Stimulated activated CD4-positive, alpha-beta T cell treated with anti-CD3 and anti-CD28 coated beads, Interleukin-1b, Interleukin-23, amount 100 ng/mL, for 24 hours (primary cell): ENCODE measurements at places on chromosomes 13 and 19.

DNA sequence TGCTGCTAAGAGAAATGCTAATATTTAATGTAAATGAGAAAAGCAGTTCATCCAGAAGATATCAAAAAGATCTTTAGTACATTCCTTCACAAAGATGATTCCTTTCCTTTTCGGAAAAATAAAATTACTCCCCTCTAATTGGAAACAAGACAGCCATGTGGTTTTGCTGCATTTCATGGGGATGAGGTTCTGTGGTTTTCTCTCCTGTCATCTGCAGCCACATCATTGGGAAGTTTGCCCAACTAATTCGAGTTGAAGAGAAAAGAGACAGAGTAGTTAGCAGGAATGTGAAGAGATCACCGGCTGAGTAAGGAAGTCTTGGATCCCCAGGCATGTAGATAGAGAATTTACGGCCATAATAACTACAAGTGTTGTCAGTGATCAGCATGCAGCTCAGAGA is 122.1 kb downstream of the CYSLTR2 start:
- no peak for DNase-seq

- DNase-seq: no peak
Measured at GRCh38 chr13:25232937-25233515, 54.3 kb downstream of the MTMR6 start.

DNA sequence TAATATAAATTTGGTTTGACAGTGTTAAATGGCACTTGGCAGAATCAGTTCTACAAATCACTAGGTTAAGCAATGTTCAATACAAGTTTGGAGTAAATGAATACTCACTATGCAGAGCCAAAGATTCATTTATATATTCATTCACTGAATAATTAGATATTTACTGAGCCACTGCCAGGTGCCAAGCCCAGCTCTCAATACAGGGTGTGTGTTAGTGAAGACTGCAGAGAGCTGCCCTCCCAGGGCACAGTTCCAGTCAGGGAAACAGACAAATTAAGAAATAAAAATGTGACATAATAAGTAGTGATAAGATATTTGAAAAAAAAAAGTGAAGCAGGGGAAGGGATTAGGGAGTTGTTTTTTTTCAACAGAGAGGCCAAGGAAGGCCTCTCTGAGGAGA is 411.7 kb downstream of the KCNRG start:
- no peak for DNase-seq

DNA sequence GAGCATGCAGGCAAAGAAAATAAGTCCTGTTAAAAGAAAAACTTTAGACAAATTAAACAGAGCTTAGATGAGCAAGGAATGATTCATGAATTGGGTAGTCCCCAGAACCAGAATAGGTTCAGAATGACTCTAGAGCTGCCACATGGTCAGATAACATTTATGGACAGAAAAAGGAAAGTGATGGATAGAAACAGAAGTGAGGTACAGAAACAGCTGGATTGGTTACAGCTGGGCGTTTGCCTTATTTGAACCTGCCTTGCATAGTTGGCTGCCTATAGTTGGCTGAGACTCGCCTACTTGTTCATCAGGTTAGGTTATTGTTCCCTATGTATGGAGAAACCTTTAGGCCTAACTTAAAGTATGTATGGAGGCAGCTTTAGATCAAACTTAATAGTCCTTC is 35.4 kb downstream of the WDFY2 start:
- no peak for DNase-seq

GRCh38 chr13:74528734-74529513 is 394.7 kb upstream of the KLF12 start:
- no peak for DNase-seq

GRCh38 chr13:57878291-57878690 is 246.7 kb downstream of the PCDH17 start:
- DNase-seq: no peak

GRCh38 chr19:13068085-13068846 is 34.4 kb downstream of the LYL1 start:
- no peak for DNase-seq

GRCh38 chr13:49777746-49778614 is 14.5 kb downstream of the KPNA3 start:
- no peak for DNase-seq

DNA sequence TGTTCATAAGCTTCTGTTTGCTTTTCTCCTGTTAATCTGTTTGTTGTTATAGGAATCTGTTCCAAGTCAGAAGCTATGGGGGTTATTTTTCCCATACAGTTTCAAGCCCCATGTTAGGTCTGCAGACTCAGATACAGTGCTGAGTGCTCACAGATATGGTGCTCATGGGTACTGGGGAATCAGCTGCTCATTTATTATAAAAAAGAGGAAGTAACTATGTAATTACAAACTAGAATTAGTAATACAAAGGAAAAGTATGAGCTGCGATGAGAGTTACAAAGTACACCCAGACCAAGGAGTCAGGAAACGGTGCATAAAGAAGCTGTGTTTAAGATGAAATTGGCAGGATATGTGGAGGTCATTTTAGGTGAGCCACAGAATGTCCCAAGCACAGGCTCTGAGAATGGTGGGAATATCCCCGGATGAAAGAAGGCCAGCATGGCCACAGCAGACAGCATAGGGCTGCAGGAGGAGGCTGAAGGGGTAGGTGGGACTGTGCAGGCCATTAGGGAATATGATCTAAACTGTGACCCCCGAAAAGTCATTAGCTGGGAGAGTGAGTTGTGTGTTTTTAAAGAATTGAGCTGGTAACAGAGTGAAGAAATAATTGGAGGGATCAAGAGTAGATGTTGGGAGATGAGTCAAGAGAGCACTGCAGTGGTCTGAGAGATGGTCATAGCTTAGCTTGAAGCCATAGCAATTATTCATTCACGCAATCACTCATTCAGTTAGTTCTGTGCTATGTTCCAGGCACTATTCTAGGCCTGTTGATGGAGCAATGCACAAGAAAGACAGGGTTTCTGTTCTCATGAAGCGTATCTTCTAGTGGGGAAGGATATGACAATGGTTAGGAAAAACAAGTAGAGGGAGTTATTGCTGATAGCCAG is 177.4 kb upstream of the UBL3 start:
- no peak for DNase-seq

- DNase-seq: no peak
Measured at GRCh38 chr13:95193509-95194230, 107.6 kb downstream of the ABCC4 start.

- peak; percentile 54 for DNase-seq
Measured at GRCh38 chr19:13764101-13764807, at the start of gene MRI1. Gene MRI1, plus strand, starts transcription at chr19:13764522. Its CDS starts 67 bp downstream, at chr19:13764589.
